ENCODE measurements at places on chromosomes 5 and 9.

DNA sequence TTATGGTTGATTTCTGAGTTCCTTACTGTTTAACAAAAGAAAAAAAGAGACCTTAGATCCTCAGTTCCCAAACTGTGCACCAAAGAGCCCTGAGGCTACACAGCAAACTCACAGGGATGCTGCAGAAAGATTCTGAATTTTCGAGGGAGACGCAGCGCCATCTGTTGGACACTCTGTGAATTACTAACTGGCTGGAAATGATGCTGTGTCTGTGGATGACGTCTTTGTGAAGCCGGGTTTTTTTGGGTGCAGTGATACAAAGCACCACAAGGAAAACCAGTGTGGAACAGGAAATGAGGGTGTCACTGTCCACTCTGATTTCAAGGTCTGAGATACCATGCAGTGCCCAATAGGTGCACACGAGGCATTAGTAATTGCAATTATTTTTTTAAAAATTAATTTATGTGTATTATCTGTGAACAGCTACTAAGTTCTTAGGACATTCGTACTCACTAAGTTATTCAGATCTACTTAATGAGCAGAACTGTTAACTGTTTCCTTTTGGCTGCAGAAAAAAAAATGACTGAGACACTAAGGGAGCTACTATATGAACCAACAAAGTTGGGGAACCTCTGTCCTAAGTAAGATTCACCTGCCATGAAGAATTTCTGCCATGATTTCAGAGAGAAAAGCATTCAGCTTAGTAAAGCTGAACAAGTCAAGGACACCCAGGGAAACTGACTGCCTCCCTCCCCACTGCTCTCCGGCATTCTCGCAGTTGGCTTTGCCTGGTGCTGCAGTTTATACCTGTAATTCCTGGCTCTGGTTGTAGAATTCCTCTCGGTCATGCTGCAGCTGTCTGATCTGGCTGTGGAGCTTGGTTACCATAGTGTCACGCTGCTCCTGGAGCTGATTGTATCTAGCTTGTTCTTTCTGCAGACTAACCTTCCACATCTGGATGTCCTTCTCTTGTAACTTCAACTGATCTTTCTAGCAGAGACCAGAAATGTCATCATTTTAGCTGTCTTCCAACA is 23.4 kb downstream of the SPACA9 start:
- DNase-seq = peak; percentile 73

GRCh38 chr9:16329671-16330113 is 540.8 kb downstream of the BNC2 start:
- no peak for DNase-seq

DNA sequence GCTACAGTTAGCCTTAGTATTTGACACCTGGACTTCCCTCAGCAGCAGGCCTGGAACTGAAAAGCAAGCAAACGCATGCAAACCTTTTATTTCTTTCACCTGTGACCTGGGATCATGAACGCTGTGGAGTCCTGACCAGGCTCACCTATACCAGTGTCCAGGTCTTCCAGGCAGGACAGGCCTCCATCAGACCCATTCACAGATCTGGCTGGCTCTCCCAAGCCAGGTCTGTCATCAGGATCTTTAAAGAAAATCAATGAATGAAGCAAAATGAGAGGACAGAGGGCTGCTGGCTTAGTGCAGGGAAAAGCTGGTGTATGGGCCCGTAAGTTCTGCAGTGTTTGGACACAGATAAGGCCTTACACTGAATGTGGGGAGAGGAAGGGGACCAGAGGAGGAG is 96.3 kb upstream of the CPEB4 start:
- DNase-seq = no peak

GRCh38 chr5:62432621-62433064 is 20.1 kb downstream of the IPO11 start:
- no peak for DNase-seq

DNA sequence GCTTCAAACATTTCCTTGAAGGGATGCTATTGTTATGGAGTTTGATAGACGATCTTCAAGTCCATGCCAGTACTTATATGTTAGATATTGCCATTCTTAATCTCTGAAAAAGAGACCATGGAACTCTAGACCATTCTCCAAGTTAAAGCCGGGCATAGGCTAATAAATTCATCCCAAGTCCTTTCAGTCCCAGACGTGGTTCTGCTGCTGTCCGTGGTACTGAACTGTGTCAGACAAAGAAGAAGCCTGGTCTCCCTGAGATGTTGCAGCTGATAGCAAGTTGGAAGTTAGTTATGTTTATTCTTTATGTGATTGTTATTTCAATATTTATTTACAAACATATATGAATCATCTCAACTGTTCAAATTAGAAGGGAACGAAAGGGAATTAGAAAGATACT is 158.7 kb downstream of the NMUR2 start:
- no peak for DNase-seq

DNA sequence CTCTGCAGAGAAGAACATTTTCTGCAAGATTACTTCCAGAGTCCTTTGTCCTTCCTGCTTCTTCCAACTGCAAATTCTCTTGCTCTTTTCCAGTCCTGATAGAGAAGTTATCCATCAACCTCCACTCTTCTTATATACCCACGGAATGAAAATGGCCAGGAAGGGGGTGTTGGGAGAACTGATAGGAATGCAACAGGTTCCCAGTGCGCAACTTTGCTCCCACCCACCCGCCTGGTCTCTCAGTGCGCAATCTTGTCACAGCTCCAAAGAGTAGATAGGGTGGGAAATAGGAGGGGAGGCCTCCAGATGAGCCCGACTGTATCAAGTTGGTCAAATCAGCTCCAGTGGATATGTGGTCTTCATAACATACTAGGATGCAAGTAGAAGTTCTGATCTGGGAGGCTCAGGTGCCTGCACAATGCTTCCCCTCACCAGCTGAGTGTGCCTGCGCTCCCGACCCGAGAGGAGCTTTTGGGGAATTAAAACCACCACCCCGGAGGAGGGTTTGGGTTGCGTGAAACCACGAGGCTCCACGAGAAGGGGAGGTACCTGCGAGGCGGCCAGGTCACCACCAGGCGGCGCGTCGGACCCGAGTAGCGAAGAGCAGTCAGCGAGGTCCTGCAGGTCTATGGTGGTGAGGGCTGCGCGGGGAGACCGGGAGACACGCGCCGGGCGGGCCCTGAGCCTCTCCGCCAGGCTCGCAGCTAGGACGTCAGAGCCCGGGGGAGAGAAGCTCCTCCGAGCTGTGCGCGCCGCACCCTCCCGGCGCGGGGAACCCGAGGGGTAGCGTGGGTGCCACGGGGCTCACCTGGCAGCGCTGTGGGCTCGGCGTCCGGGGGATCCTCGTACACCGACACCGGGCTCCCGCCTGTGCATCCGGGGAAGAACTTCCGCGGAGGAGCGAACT is 835 bp downstream of the MCIDAS start:
- DNase-seq = peak; percentile 94

DNA sequence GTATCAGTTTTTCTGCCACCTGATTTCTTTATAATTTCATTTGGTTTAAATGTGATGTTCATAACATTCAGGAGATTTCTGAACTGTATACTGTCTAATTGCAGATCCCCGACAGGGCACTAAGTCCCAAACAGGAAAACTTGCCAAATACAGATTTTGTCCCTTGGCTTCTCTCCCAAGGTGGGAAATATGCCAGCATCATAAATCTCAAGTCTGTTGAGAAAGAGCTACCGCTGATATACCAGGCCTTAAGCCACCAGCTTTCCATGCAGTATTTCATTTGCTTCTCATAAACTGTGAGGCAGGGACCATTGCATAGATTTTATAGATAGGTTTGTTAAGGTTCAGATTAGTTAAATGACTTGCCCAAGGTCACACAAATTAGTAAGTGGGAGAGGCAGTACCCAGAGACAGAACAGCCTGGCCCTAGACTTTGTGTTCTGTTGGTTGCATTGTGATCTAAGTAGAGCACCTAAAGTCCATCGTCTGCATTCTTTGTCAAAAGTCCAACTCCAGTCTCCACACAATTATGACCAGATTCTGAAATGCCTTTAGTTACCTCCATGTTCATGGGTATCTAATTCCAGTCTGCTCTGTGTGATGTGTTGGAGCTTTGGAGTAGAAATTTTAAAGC is 16.2 kb downstream of the GPR21 start:
- peak; percentile 58 for DNase-seq

DNA sequence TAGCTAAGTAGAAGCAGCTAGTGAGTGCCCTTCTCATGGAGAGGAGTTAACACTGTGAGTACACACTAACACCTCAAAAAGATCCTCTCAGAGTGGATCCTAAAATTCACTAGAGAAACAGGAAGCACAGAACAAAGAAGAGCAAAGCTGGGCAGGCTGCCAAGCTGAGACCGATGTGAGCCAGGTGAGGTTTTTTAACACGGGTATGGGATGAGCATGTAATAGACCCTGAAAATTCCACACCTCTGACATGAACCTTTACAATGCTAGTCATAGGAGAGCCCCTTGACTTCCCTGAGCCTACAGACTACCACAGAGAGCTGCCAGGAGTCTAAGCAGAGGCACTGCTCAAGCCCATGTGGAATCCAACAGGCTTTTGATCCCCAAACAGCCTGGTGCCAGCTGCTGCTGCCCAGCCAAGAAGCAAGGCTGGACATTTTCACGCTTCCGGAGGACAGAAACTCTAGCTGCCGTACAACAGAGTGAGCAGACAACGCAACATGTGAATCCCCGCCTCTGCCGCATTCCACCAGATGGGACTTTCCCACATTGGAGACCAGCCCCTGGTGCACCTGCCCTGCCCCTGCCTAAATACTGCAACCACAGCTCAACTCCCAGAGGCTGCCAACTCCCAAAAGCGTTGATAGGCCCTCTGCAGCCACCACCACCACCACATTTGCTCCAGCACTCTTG is 280.8 kb downstream of the CDH10 start:
- peak; percentile 93 for DNase-seq

DNA sequence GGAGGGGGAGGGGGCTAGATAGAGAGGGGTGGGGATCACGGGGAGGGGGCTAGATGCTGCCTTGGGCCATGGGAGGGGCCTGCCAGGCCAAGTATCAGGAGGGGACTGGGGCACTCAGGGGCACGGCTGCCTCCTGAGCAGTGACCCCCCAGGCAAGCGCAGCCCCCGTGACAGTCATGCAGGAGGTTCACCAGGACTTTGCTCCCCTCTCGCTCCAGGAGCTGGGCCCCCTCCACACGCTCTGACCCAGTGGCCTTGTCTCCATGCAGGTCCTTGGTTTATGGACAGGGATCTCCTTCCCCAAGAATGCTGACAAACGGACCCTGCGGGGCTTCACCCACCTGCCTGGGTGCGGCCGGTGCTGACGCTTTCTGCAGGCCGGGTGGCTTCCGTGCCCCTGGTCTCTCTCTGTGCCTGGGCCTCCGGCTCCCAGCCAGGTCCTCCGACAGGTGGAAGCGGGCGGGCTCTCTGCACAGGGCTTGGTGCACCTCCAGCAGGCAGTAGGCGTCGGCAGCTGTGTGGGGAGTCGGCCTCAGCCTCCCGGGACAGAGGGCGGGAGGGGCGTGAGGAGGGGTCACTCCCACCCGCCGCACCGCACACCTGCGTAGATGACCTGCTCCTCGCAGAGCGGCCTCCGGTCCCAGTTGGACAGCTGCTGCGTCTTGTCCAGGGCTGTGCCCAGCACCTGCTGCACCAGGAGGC is 46.8 kb upstream of the NRARP start:
- DNase-seq = no peak

DNA sequence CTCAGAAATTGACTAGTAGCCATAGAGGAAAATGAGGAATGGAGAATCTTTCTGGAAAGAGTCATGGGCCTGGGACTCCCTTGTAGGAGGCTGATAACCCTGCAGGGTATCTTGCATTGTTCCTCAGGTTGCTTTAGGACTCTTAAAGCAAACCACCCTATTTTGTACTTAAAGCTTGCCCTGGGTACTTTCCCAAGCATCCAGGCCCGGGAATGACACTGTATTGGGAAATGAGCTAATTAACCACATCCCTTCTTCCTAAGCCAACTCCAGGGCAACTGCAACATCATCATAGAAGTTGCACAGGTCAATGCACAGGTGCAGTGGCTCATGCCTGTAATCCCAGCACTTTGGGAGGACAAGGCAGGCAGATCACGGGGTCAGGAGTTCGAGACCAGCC is 55.9 kb downstream of the UGCG start:
- DNase-seq = no peak

- DNase-seq = no peak
Measured at GRCh38 chr5:41404757-41405156, 105.6 kb downstream of the PLCXD3 start.

DNA sequence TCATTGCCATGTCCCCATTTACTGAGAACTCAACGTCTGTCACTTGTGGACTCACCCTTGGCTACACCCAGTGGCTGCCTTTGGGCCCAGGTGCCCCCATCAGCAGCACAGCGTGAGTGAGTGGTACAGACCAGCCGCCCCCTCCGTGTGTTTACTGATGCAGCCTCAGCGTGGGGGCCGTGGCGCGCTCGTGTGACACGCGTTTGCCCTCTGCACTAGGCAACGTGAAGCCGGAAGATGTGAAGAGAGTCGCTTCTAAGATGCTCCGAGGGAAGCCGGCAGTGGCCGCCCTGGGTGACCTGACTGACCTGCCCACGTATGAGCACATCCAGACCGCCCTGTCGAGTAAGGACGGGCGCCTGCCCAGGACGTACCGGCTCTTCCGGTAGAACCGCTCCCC is 12.4 kb downstream of the PMPCA start:
- no peak for DNase-seq

GRCh38 chr9:84711936-84712335 is 42.4 kb downstream of the NTRK2 start:
- DNase-seq = peak; percentile 89

Data from NCI-H69 (cell line).